ENCODE measurements at places on chromosomes 5 and 9.

DNA sequence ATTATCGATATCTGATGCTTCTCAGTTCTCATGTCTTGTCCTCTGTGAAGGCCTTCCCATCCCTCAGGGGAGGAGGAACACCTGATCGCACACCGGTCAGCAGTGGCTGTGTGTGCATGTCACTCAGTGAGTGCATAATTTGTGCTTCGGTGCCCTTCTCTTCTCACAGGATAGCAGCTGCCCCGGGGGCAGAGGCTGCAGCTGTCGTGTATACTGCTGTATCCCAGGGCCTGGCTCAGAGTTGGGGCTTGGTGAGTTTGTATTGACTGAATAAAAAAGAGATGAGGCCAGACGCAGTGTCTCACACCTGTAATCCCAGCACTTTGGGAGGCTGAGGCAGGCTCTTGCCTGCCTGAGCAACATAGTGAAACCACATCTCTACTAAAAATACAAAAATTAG, 49.7 kb upstream of the NCS1 start:
- peak; percentile 71 for DNase-seq

GRCh38 chr9:86445671-86446070, 91.5 kb upstream of the TUT7 start:
- no peak for DNase-seq

DNA sequence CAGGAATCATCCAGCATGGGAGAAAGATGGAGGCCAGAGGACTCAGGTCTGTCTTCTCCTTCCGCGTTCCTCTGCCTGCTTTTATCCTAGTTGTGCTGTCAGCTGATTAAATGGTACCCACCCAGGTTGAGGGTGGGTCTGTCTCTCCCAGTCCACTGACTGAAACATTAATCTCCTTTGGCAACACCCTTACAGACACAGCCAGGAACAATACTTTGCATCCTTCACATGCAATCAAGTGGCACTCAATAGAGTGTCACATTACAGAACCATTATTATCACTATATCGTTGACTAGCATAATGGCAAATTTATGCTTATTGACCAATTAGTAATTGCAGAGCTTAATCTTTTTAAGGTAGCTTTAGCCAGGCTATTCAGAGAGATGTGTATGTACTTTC, 64.8 kb downstream of the UNC13B start:
- no peak for DNase-seq

DNA sequence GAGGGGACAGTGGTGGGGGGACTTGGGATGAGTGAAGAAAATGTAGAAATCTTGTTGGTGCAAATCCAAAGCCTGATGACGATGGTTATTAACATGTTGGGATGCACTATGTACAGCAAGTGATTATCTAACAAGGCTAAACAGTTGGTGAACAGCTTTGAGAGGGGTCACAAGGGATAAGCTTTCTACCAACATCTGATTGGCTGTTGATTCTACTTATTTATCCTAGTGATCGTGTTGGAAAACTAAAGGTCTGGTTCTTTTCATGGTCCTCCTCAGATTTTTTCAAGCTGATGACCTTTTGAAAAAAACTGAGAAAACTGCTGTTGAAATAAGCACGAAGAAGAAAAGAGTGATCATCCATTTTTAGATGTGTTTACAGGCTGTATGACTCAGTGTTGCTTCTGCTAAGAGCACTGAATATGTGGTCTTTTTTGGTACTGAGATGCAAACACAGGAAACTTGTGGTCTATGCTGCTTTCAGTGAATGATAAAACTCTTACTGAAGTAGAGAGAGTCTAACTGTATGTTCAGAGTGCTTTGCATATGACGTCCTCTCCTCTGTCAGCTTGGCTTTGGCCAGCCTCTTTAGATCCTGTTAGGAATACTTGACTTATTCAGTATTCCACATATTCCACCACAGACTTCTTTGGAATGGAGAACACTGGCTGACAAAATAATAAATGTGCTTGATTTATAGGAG, 174.8 kb downstream of the SLF1 start:
- DNase-seq = no peak

Measured in NCI-H1417 (cell line).